Epithelial cell of prostate (primary cell): ENCODE measurements at places on chromosomes 13 and 19.

- DNase-seq = no peak
These were observed 95.7 kb downstream of the KCTD12 start for GRCh38 chr13:76790526-76790925.

DNA sequence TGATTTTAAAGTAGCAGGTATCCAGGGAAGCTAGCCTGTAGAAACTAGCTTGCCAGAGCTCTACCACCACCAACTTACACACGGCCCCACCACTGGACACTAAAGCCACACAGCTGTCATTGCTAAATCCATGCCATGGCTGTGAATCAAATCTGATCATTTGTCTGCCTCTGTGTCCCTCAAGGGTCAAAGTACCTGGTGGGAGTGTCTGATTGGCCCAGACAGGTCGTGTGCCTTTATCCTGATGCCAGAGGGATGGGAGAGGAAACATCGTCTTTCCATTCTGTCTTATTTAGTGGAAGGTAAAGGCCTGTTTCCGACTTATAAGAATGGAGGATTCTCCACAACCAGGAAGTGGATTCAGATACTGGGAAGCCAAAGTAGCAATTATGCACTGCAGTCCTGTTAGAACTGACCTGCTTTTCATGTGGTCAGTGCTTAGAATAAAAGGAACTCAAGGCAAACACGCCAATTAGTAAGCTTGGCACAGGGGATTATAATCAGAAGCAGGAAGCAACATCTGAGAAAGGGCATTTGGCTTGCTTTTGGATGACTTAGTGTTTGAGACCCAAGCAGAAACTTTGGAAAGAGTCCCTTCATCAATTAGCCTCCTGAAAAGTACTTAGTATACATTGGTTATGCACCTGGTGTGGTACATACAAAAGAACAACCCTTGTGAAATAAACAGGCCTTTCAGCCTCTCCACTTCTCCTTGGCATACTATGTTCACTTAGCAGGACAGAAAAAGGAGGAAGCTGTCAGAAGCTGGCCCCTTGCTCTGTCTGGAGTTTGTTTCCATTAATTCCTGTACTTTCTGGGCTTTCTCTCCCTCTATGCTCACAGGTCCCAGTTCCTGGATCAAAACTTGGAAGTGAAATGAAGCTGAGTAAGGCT lies 192.4 kb downstream of the NUFIP1 start:
- no peak for DNase-seq

GRCh38 chr19:50567882-50568727 lies at the start of gene LRRC4B:
LRRC4B (minus strand) TSS chr19:50568435; CDS start chr19:50548838, 19,597 bp downstream.
- no peak for DNase-seq

- DNase-seq = no peak
These were observed 1545.1 kb upstream of the PCDH20 start for GRCh38 chr13:62960723-62961122.

GRCh38 chr19:38617283-38617763 lies 430 bp downstream of the MAP4K1 start:
- DNase-seq = no peak

- no peak for DNase-seq
These were observed 460.8 kb downstream of the TBC1D4 start for GRCh38 chr13:75021151-75021550.

DNA sequence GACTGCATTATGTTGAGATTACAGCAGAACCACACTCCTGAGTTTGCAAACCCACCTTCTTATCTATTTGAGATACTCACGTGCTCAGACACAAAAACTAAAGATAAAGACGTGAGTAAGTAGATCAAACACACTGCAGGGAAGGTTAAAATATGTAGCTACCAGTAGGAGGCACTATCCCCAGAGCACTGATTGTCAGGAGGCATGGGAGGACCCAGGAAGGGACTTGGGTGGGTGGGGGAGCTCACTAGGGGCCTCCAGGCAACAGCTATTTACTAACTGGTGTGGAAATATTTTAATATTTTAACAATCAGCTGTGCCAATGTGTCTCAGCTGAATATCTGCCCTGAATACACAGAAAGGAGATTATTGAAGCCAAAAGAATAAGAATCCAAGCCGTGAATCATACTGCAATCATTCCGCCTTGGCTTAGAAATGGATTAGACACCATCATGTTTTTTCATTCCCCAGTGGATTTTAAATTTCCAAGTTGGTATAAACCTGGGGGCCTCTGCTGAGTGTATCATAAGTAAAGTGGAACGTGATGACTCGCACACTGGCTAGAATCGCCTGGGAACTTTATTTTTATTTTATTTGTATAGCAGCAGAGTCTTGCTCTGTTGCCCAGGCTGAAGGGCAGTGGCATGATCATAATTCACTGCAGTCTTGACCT lies 73.2 kb upstream of the CACNA1A start:
- no peak for DNase-seq

- DNase-seq = no peak
These were observed 15.0 kb downstream of the ZSCAN18 start for GRCh38 chr19:58083021-58083420.

- no peak for DNase-seq
These were observed 1.2 kb upstream of the CHMP2A start for GRCh38 chr19:58555920-58556621.

- no peak for DNase-seq
These were observed 696.5 kb downstream of the UQCRFS1 start for GRCh38 chr19:28516415-28516872.

GRCh38 chr13:33194820-33195692 lies 90.5 kb downstream of the STARD13 start:
- DNase-seq = no peak

DNA sequence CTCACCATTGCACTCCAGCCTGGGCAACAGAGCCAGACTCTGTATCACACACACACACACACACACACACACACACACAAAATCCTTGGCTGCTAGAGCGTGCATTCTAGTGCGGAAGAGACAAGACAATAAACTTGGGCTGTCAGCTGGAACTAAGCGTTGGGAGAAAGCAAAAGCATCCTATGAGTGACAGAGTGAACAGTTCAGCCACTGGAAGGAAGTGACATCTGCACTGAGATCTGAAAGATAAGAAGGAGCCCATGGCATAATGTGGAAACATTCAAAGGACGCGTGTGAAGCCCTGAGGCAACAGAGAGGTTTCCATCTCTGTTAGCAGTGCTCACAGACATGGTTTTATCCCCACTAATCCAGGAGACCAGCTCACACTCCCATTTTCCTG lies 3.5 kb upstream of the SLC1A5 start:
- no peak for DNase-seq

GRCh38 chr19:3931041-3931440 lies 1.8 kb upstream of the NMRK2 start:
- no peak for DNase-seq

- DNase-seq = no peak
These were observed 134.3 kb downstream of the KDM4B start for GRCh38 chr19:5103061-5103701.

- no peak for DNase-seq
These were observed 39.5 kb upstream of the WASF3 start for GRCh38 chr13:26517936-26518335.

DNA sequence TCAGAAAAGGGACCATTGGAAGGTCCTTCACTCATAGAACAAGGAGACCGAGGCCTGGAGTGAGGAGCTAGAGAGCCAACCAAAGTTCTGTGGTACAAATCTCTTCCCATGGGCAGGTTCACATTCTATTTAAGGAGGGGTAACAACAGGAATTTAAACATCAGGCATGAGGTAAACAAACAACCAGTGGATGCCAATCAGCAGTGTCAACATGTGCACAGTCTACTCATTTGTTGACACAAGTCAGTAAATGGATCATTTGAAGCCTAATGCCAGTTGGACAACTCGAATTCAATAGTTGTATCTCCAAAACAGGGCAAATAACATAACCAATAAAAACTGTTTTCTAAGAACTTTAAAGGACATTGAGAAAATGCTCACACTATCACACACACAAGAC lies 6.3 kb upstream of the DOCK9 start:
- no peak for DNase-seq

GRCh38 chr13:104796581-104796980 lies 1730.4 kb upstream of the SLC10A2 start:
- no peak for DNase-seq

- no peak for DNase-seq
These were observed 12.2 kb downstream of the ERICH6B start for GRCh38 chr13:45603338-45603737.
